NCI-H524 (cell line): ENCODE measurements at places on chromosomes 1 and 21.

DNA sequence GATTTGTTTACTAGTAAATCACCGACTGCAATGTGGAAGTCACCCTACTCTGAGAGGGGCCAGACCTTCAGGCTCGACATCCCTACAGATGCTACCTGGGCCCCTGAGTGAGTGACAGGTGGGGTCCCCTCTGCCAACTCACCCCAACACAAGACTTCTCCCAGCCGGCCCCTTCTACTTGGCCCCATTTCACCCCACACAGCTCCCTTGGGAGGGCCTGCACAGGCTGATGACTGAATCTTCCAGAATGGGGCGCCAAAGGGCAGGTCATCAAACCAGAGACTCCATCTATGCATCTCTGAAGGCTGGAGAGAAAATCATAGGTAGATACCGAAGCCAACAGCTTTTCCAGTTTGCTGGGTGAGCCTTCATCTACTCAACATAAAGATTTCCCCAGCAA lies 9.4 kb upstream of the S100A8 start:
- DNase-seq, result no peak

GRCh38 chr1:23660671-23661070 lies 30.9 kb upstream of the RPL11 start:
- no peak for DNase-seq

DNA sequence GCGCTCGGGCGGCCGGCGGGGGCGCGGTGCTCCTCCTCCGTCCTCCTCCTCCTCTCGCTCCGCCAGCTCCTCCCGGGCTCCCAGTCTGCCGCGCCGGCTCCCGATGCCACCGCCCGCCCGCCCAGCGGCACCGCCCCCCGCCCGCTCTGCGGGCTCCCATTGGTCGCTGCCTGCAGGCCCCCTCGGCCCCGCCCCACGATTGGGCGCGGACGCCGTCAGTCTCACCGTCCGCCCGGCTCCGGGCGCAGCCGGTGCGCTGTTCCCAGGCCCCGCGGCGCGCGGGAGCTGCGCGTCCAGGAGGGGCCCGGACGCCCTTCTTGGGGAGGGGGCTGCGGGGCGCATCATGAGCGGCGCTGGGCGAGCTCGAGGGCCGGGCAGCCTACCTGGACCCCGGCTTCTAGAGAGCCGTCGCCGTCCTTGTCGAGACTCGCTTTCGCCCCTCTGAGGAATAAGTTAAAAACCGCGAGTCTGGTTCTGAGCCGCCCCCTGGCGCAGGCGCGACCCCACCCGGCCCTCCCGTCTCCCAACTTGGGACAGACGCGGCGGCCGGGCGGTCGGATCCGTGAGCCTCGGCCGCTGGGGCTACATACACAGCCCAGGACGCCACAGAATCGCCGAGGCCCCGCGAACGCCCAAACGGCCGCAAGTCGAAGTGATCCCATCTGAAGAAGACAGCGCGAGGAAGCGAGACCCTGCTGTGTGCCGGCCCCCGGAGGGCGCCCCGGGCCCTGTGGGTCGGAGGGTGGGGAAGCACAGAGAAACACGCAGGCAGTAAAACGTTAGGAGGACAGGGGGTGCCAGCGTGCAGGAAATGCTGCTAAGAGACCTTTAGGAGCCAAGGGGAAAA lies at the start of gene SIPA1L2:
Gene SIPA1L2 (minus strand): TSS at position 87 of the 847 bp plus-strand sequence. CDS start 114,794 bp downstream, outside the sequence.
- peak; percentile 85 for DNase-seq

DNA sequence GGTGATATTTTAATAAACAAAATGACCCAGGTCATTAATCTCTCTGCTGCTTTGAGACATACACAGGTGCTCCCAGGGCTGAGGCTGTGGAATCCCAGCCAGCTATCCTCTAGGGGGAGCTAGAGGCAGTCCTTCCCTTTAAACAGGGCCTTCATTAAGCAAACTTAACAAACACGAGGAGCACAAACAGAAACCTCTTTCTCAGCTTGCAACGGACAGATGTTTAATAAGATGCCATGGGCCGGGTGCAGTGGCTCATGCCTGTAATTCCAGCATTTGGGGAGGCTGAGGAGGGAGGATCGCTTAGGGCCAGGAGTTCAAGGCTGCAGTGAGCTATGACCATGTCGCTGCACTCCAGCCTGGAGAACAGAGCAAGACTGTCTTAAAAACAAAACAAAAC lies 106.7 kb downstream of the HIVEP3 start:
- DNase-seq, result peak; percentile 85

GRCh38 chr1:31181515-31182343 lies 58.0 kb downstream of the NKAIN1 start:
- peak; percentile 27 for DNase-seq

DNA sequence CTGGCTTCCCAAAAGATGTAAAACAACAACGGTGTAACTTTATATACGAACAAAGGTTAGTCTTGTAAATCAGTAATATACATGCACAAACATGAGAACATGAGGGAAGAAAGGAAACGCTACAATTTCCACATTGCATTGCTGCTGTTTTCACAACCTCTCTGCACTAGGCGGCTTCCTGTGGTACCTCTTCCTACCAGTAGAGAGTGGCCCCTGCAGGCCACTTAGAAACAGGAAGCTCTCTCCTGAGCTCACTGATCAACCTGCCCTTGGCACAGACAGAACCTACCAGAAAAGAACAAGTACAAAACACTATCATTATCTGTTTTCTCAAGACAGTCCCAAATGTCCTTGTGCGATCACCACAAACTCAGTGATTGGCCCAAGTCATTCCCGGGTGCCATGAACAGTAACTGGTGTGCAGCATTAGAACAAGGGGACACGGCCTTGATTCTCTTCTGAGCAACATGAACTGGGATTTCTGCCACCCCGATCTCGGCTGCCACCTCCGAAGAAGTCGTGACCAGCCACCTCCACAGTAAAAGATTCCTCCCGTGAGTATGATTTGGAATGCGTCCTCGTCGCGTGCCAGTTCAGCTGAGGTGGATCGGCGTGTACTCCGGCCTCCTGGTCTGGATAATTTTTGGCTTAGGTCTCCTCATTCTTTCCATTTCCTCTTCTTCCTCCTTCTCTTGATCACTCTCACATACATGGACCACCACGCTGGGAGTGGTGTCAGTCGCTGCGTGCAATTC lies 5.7 kb upstream of the KCNE1 start:
- DNase-seq, result no peak

DNA sequence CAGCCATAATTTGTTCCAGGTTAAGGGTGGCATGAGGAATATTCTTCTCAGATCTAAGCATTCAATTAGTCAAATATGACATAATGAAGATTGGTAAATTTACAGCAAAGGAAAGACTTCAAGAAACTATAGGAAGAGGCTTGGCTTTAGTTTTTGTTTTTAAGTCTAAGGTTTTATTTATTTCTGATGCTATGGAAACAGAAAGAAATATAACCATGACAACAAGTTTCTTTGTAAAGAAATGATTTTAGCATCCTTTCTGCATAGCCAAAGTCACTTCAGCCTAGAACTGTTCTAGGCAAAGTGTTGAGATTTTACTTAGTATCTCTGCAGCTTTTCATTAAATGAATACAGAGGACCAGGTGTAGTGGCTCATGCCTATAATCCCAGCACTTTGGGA lies 27.7 kb downstream of the PEA15 start:
- no peak for DNase-seq

- no peak for DNase-seq
Observed at GRCh38 chr1:17273096-17273495, 24.2 kb downstream of the PADI3 start.

DNA sequence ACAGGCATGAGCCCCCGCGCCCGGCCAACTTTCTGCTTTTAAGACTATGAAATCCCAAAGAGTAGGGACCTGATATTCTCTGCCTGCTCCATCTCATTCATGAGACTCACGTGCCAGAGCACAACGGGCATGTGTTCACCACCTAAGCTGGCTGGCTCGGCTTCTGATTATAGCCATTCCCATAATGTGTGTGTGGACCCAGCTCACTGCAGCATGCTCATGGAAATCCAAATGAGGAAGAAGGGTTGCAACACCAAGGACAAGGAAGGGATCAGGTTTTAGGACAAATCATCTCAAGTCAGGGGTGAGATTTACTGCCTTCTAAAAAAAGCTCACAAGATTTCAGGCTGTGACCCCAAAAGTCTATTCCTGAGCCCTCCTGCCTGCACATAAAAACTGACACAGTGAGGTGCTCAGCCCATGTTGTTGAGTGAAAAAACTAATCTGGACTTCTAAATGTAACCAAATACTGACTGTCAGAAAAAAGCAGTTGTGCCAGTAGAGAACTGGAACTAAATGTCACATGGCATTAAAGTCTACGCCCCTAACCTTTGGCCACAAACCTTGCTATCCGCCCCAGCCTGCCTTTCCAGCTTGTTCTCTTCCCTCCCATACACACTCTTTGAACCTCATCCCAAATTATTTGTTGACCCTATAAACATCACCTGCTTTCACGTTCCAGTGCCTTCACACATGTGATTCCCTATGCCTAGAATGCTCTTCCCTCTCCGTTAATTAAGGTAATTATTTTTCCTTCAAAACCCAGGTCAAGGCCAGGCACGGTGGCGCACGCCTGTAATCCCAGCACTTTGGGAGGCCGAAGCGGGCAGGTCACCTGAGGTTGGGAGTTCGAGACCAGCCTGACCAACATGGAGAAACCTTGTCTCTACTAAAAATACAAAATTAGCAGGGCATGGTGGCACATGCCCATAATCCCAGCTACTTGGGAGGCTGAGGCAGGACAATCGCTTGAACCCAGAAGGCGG lies 9.1 kb upstream of the COA7 start:
- DNase-seq, result no peak

DNA sequence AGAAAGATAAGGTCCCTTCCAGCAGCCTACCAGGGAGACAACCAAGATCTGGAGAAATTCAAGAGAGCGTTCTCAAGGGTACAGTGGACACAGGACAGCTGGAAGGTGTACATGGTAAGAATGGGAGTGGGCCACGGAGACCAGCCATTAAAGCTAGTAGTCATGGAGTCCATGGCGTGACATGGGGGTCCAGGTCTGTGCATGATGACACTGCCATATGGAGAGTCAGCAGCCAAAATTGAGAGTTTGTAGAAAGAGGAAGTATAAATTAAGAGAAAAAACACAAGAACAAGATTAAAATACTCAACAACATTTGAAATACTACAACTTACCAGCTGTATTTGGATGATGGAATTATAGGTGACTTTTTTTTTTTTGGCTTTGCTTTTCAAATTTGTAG lies 7.9 kb upstream of the LORICRIN start:
- DNase-seq, result no peak

GRCh38 chr1:235429143-235429542 lies 61.9 kb downstream of the TBCE start:
- no peak for DNase-seq

- DNase-seq, result no peak
Observed at GRCh38 chr1:247491328-247491727, 33.4 kb upstream of the OR2B11 start.

- peak; percentile 70 for DNase-seq
Observed at GRCh38 chr1:116268211-116268610, 104.8 kb upstream of the ATP1A1 start.

DNA sequence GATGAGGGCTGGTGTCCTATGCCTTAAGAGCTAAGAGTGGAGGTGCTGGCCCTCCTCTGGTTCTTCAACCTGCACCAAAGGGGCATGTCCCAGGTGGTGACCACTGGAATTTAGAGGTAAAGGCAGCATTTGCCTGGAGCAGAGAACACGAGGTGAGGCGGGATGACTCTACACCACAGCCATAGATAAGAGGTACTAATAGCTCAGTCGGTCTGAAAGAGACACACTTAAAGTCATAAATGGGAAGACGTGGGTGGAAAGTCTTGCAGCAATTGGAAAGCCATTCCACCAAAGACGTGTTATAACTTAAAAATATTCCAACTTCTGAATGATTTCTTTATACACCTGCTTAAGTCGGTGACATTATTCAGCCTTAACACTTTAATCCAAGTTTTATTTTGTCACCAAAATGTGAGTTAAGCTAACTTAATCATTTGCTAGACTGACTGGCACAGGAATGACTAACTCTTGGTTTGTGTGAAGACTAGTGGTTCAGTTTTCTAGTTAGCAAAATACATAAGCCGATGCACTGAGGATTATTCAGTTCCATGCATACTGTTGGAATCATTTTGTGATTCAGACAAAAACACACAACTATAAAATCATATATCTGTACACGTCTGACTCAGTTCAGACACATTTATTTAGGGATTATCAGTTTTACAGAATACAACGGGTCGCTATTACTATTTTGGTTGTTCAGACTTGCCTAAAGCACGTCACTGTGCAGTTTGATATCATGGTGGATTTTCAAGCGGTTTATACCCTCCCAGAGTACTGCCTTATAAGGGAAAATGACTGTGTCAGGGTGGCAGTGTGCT lies 4.6 kb upstream of the ETS2 start:
- DNase-seq, result no peak

DNA sequence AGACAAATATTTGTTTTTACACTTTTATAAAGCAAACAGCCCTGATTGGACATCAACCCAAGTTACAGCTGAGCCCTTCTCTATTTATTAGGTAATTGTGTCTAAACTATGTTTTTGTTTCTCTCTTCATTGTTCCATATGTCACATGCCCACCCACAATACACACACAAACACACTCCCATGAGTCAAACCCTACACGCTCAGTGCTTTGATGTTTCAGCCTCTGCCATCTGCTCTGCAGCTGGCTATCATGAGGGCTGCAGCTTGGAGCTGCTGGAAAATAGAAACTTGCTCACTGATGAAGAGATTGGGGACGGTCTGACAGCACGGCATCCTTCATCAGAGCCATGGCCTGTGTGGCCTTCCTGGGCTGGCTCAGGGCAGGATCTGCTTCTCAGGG lies 41.7 kb downstream of the PSMG1 start:
- peak; percentile 89 for DNase-seq

- peak; percentile 25 for DNase-seq
Observed at GRCh38 chr1:84301004-84301784, at the start of gene SAMD13. SAMD13 (plus strand) TSS chr1:84301708; CDS start chr1:84303235, 1,527 bp downstream.

DNA sequence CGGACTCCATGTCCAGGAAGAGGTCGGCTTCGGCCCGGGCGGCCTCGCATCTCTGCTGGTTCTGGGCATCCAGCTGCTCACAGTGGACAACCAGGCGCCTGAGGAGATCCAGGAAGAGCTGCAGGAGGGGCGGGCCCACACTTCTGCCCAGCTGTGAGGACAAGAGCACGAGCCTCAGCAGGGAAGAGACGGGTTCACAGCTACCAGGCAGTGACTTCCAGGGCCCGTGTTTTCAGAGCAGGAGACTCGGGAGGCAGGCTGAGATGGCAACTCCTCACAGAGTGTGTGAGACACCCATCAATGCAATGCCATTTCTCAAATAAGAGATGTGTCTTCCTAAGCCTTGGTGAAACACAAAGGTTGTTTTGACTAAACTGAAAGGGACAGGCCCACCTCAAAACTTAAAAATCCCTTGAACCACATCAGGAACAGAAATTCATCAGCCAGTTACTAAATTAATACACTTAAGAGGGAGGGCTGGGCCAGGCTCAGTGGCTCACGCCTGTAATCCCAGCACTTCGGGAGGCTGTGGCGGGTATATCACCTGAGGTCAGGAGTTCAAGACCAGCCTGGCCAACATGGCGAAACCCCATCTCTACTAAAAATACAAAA lies 43.4 kb downstream of the URB1 start:
- DNase-seq, result no peak

DNA sequence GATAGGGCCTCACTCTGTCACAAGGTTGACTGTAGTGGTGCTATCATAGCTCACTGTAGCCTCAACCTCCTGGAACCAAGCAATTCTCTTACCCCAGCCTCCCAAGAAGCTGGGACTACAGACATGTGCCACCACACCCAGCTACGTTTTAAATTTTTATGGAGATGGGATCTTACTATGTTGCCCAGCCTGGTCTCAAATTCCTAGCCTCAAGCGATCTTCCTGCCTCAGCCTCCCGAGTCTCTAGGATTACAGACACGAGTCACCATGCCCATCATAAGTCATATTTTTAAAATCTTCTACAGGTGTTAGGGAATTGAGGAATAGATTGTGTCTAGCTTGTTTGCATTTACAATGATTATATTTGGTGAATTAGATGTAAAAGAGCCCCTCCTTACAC lies 127.0 kb downstream of the CCDC185 start:
- DNase-seq, result no peak
